ENCODE measurements at places on chromosomes 5 and 9. TPM values are rescaled to one million over a fixed set of nuclear protein-coding genes. Genes with fewer than 3 reads are reported as not detected.

- no peak for DNase-seq
These were observed 163.7 kb downstream of the FGF10 start for GRCh38 chr5:44225231-44226160.

SHROOM1 gene
- 9.6 TPM for total RNA-seq

C9orf153 gene
- 10.2 TPM for total RNA-seq

- no peak for DNase-seq
These were observed 12.0 kb downstream of the UGT3A2 start for GRCh38 chr5:36054647-36055046.

SPINK13 gene
- total RNA-seq, result not detected

- DNase-seq, result no peak
These were observed 73.3 kb downstream of the DPYSL3 start for GRCh38 chr5:147436596-147436995.

RNF180 gene
- 23.1 TPM for total RNA-seq

DNA sequence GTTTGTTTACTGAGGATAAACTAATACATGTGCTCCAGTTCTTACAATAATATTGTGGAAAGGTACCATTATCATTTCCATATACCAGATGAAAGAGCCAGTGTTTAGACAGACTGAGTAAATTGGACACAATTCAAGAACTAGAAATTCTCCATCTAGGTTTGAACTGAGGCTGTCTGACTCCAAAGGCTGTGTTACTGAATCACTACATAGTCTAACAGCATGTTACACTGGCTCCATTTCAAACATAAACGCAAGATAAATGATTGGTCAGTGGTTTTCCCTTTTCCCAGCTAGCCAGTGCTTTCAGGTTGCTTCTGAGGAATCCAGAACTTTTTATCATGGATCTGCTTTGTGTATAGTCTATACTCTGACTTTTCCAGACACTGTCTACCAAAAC lies 8.1 kb downstream of the SPDL1 start:
- DNase-seq, result no peak

ASPN gene
- 0.12 TPM for total RNA-seq

GRCh38 chr9:114031948-114032840 lies 45.9 kb downstream of the AMBP start:
- no peak for DNase-seq

- no peak for DNase-seq
These were observed 22.5 kb downstream of the EDIL3 start for GRCh38 chr5:84362061-84362720.

GRCh38 chr5:91146905-91147600 lies 236.1 kb downstream of the ARRDC3 start:
- DNase-seq, result no peak

PTGS1 gene
- 0.93 TPM for total RNA-seq

DNA sequence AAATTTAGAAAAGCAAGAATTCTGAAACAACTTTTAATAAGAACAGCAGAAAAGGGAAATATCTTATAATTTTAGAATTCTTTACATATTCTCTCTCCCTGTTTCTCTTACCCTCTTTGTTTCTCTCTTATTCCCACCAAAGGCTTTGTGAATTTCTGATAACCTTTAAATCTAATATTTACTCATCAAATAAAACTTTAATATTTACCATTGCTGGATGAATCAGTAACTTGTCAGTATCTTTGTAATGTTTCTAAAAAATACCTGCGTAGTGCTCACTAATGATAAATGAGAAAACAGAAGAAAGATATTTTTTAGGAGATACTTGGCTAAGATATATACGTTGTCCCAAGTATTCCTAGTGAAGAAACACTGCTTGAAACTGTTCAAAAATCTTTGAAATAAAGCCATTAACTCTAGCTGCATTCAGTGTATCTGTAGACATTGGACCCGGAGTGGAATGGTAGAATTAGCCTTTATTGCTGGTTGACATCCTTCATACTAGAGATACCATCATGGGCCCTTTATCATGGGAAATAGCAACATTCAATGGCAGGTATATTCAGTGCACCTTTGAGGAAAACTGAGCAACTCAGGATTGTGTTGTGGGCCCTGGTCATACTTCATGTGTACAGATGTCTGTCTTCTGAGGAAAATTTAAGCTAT lies 2160.4 kb downstream of the MAT2B start:
- DNase-seq, result no peak

GRCh38 chr9:127545196-127546124 lies 66.6 kb upstream of the STXBP1 start:
- DNase-seq, result no peak

DNA sequence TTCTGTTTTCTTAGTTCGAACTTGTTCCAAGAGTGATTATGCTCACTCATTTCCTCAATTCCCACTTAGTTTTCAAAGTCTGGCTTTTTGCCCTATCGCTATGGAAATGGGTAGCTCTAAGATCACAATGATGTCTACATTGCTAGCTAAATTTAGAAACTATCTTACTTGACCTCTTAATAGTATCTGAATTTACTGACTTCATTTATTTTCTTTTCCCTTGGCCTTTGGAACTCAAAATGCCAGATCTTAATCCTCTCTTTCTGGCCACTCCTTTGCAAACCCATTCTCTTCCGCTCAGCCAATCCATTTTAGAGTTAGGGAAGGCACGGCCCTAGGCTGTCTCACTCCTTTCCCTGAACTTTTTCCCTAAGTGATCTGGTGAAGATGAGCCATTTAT lies 137.0 kb downstream of the FER start:
- DNase-seq, result no peak

GRCh38 chr9:1005043-1005667 lies 28.7 kb downstream of the DMRT3 start:
- DNase-seq, result peak; percentile 51

NOP16 gene
- total RNA-seq, result 19.2 TPM
